ENCODE measurements at places on chromosomes 5 and 9. TPM values are rescaled to one million over a fixed set of nuclear protein-coding genes. Genes with fewer than 3 reads are reported as not detected.

Gene GPR150
- 0.20 TPM for total RNA-seq

Gene ZNF354C
- total RNA-seq = 6.6 TPM

Gene FBXO4
- total RNA-seq = 12.7 TPM

Gene WHRN
- total RNA-seq = 0.78 TPM

Gene GRXCR2
- not detected for total RNA-seq

Gene HTR4
- total RNA-seq = not detected

Gene PROB1
- total RNA-seq = 0.73 TPM

Gene BTNL9
- not detected for total RNA-seq

Gene ZNF883
- 2.0 TPM for total RNA-seq

Gene PCDHA1
- not detected for total RNA-seq

Data from subcutaneous preadipocyte (primary cell).